Breast epithelium (tissue), 4 donors: ENCODE measurements at places on chromosomes 13 and 19. TPM values are rescaled to one million over a fixed set of nuclear protein-coding genes. Genes with fewer than 3 reads are reported as not detected.
A peak's percentile ranks its signal among the peaks of the same experiment; 100 is the strongest.

DNA sequence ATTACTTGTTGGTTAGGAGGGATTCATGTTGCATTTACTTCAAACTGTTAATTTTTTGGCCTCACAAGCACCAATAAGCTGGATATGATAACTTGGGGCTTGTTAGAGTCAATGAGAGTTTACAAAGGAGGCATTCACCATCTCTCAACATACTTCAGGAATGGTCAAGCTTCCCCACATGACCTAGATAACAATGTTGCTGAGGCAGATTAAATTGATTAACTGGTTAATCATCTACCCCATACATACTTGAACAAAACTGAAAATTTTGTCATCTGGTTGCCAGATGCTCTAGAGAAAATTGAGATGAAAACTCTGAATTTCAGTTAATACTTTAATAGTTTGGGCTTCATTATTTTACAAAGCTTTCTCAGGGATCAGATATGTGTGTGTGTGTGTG, 43.0 kb upstream of the UBL3 start:
- DNase-seq, result no peak

- no peak for DNase-seq
These were observed 598.7 kb upstream of the KLF12 start for GRCh38 chr13:74732736-74733385.

Gene CGB5
- total RNA-seq, result not detected

DNA sequence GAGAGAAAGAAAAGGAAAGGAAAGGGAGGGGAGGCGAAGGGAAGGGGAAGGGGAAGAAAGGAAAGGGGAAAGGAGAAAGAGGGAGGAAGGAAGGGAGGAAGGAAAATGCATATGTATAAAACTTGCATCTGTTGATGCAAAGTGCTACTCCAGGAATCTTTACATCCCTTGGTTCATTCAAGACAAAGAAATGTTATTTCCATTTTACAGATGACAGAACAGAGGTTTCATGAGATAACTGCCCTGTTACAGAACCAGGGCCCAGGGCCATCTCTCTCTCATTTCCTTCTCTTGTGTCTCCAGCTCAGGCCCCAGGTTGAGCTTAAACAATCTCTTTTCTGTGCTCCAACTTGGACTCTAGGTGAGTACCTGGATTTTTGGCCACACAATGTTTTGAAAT, 1.8 kb upstream of the SLC25A30 start:
- DNase-seq, result no peak

- peak; percentile 88 for DNase-seq
These were observed 4.9 kb downstream of the HRC start for GRCh38 chr19:49150106-49150943.

Gene CD177
- 0.29 TPM for total RNA-seq

Gene RAB3A
- total RNA-seq, result 1.1 TPM

DNA sequence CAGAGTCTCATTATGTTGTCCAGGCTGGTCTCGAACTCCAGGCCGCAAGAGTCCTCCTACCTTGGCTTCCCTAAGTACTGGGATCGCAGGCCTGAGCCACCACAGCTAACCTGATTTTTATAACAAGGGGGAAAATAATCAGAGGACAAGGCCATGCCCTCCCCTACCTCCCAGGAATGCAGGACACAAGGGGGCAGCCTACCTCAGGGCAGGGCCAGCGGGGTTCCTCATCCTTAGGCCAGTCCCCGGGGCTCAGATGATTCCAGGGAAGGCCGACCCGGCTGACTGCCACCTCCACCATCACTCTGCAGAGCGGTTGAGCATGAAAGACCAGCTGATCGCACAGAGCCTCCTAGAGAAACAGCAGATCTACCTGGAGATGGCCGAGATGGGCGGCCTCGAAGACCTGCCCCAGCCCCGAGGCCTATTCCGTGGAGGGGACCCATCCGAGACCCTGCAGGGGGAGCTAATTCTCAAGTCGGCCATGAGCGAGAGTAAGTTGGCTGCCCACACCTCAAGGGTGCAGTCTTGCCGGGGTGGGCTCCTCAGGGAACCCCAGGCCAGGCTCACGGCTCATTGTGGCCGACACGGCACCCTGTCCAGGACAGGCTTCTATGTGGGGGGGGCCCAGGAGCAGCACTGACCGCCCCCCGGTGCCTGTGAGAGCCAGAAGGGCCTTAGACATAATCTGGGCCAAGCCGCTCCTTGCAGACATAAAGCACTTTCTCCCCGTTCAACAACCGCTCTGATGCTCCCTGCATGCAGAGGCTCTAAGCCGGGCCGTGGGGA, 26.8 kb downstream of the PEX11G start:
- no peak for DNase-seq

- DNase-seq, result no peak
These were observed 413.8 kb downstream of the GPC6 start for GRCh38 chr13:93640452-93640851.
